Kidney (tissue), 22 donors: ENCODE measurements at places on chromosomes 1 and 21. TPM values are rescaled to one million over a fixed set of nuclear protein-coding genes. Genes with fewer than 3 reads are reported as not detected.

- DNase-seq: no peak
These were observed 38.8 kb downstream of the ST6GALNAC5 start for GRCh38 chr1:76905876-76906595.

DNA sequence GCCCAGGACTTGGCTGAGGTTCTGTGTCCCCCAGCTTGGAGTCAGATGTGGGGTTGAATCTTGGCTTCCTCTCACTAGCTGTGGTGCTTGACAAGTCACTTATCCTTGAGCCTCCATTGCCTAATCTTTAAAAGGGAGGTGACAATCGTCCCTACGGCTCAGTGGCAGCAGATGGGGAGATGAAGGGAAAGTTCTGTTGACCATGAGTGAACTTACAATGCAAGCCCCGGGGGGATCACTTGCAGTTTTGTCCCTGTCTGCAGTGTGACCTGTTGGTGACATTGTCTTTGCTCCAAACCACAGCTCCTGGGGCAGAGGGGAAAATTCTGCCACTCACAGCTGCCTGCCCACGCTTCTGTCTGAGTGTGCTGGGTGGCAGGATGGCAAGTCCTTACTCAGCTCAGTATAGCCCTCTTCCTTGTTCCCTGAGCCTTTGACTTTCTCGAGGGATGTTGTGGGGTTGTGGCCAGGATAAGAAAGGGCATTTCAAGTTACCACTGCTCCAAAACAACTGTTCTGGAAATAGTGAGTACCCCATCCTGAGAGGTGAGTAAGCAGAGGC, 1.7 kb downstream of the PCSK9 start:
- DNase-seq: no peak

PUSL1 gene
- total RNA-seq: 12.6 TPM

PPIAL4G gene
- total RNA-seq: 0.35 TPM

SIK1 gene
- total RNA-seq: 24.9 TPM

RAB3B gene
- 0.72 TPM for total RNA-seq

DNA sequence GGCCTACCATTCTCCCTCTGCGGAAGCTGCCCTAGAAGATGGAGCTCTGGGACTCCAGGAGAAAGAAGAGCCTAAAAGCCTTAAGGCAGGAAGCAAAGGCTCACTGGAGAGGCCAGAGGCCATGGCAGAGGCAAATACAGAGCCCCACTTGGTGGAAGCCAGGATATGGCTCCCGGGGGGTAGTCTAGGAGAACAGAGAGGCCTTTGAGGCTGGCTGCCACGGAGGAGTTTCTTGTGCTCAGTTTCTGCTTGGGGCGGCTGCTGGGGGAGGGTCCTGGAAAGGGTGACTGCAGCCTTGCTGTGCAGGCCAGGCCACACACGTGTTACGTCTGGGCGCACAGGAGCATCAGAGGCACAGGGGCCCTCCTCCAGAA, 5.4 kb downstream of the CC2D1B start:
- no peak for DNase-seq

DNA sequence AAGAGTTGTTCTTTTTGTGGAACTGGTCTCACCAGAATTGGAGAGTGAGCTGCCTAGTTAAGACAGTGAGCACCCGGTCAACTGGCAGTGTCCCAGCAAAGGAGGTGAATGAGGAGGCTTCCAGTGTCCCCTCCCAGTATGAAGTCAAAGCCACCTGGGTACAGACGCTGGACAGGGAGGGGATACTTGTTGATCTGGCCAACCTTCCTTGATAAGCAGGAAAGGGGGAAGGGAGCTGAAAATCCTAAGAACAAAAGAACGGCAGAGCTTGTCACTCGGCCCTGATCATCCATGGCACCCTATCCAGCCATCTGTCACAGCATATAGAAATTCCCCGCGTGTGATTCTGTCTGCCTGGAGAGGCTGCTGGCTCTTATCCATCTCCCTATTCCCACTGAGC, 91.5 kb downstream of the SSBP3 start:
- no peak for DNase-seq

DNA sequence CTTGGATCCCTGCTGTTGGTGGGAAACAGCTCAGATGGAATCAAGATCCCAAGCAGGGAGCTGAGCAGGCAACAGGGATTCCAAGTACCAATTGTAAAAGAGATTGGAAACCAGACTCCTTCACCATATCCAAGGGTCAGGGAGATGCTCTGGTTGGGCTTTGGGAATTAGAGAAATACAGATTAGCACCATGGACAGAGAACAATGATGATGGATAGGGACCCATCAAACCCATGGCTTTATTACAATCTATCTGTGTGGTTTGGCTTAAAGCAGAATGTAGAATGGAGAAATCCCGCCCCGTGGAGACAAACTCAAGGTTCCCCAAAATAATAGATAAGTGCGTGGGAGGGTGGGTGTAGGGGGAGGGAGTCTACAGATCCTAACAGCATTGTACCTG, 120.7 kb upstream of the CSF3R start:
- DNase-seq: no peak

S100A12 gene
- total RNA-seq: 1.3 TPM

GRCh38 chr1:228340686-228341449, 65.8 kb downstream of the TRIM11 start:
- peak; percentile 72 for DNase-seq

GRCh38 chr1:210736713-210737112, 397.2 kb downstream of the KCNH1 start:
- DNase-seq: no peak

CELA2A gene
- not detected for total RNA-seq

DNA sequence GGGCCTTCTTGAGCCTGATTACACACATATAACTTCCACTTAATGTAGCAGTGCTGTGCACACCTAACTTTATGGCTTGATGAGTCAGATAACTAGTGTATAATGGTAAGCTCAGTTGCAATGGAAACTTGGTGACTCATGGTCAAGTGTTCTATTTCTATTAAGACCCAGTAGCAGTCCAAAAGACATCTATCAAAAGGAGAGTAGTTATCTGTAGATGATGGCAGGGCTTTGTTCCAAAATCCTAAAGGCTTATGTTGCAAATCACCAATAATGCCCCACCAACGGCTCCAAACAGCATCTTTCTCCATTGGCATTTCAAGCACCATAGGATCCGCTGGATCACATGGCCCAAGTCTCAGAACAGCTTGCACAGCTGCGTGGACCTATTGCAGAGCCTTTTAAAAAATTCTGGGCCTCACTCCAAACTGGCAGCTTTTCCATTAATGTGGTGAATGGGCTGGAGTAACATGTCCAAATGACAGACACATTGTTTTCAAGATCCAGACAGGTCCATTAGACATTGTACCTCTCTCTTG, 566.8 kb upstream of the USP24 start:
- DNase-seq: no peak

- DNase-seq: no peak
These were observed 40.3 kb downstream of the PSMG1 start for GRCh38 chr21:39142972-39143371.

GRCh38 chr1:9827558-9828185, 3.9 kb upstream of the CLSTN1 start:
- peak; percentile 49 for DNase-seq

OLIG2 gene
- not detected for total RNA-seq

GLIS1 gene
- 3.3 TPM for total RNA-seq

DNA sequence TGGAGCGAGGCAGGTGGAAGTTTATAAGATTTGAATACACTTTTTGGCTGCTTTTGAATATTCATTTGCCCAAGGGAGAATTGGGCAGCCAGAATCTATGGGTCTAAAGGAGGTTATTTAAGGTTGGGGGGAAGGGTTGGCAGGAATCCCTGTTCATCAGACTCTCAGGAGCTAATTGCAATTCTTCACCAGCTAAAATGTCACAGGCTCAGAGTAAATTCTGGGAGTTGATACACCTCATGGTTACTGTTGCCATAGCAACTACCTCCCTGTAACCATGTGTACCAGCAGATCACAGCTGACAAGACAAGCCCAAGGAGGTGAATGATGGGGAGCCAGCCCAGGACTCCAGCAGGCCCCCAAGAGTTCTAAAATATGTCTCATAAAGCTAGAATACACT, 75.5 kb downstream of the CAMK2N1 start:
- no peak for DNase-seq

- DNase-seq: no peak
These were observed 71.3 kb downstream of the AHCTF1 start for GRCh38 chr1:246860401-246860800.

GRCh38 chr1:209434631-209435217, 148.8 kb upstream of the CAMK1G start:
- no peak for DNase-seq

GRCh38 chr1:21927533-21928237, 9.4 kb downstream of the HSPG2 start:
- peak; percentile 80 for DNase-seq

- DNase-seq: peak; percentile 33
These were observed 88.1 kb downstream of the DMRTB1 start for GRCh38 chr1:53547231-53547790.

PAX7 gene
- total RNA-seq: not detected

DNA sequence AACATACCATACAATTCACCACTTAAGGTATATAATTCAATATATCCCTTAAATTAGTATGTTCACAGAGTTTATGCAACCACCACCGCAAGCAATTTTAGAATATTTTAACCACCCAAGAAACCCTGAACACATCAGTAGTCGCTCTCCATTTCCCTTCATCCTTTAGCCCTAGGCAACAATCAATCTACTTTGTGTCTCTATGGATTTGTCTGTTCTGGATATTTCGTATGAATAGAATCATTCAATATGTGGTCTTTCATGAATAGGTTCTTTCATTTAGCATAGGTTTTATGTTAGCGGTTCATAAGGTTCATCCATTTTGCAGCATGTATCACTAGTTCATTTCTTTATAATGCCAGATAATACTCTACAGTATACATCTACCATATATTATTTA, 4.2 kb upstream of the DPT start:
- no peak for DNase-seq

FCRL1 gene
- total RNA-seq: 5.7 TPM

CYP4A11 gene
- 23.0 TPM for total RNA-seq

DNA sequence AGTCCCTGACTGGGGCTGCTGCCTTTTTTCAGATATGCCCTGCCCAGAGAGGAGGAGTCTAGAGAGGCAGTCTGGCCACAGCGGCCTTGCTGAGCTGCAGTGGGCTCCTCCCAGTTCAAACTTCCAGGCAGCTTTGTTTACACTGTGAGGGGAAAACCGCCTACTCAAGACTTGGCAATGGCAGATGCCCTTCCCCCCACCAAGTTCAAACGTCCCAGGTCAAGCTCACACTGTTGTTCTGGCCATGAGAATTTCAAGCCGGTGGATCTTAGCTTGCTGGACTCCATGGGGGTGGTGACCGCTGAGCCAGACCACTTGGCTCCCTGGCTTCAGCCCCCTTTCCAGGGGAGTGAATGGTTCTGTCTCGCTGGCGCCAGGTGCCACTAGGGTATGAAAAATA, 18.3 kb upstream of the C1orf53 start:
- DNase-seq: no peak

GRCh38 chr21:25387665-25388064, 219.6 kb downstream of the MRPL39 start:
- no peak for DNase-seq

- no peak for DNase-seq
These were observed 68.5 kb downstream of the TMEM200B start for GRCh38 chr1:29055160-29055559.

BTBD8 gene
- total RNA-seq: 5.8 TPM

C1orf210 gene
- 21.1 TPM for total RNA-seq

DNA sequence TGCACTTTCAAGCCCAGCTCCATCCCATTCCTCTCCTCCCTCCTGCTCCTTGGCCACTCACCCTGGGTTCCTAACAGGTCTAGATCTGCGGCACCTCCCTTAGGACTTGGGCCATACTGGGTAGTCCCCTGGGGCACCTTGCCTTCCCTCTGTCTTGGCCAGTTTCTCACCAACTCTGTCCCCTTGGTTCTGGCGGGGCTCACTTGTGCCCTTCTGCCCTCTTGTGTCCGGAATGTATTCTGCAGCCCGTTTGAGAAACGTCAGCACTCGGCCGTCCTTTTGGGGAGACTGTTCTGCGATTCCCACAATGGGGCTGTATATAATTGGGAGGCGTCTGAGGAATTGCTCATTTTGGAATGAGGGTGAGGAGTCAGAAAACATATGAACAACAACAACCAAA, 162.4 kb downstream of the ZSCAN20 start:
- peak; percentile 66 for DNase-seq

- DNase-seq: peak; percentile 59
These were observed 113.5 kb downstream of the PRDM2 start for GRCh38 chr1:13813398-13814012.

DNA sequence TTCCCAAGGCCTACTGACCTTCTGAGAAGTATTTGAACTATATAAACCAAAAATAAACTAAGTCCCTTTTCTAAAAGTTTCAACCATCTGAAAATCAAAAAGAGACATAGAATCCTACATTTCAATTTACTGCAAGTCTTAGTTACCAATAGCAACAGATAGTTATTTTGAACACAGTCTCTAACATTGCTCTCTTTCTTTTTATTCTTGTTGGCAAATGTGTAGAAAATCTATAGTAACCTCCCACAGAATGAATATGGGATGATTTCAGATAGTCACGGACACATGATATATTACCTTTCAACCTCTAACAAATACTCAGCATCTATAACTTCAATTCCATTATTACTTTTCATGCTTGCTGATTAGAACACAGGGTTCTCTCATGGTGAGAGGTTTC, 68.9 kb upstream of the RAB3GAP2 start:
- DNase-seq: no peak

LCE1C gene
- not detected for total RNA-seq
